Placental pericyte (primary cell): ENCODE measurements at places on chromosomes 7 and 10. TPM values are rescaled to one million over a fixed set of nuclear protein-coding genes. Genes with fewer than 3 reads are reported as not detected.

MRLN gene
- not detected in 2 replicates for total RNA-seq

DGKI gene
- 2.6 and 10.0 TPM in 2 replicates for total RNA-seq

ZNF12 gene
- total RNA-seq: 18.6 and 19.8 TPM in 2 replicates

AVL9 gene
- total RNA-seq: 38.9 and 48.1 TPM in 2 replicates

LOXL4 gene
- 23.0 and 70.5 TPM in 2 replicates for total RNA-seq

AKR1D1 gene
- total RNA-seq: not detected in 2 replicates

SPDYE5 gene
- total RNA-seq: not detected in 2 replicates

ADARB2 gene
- total RNA-seq: not detected in 2 replicates

NUTM2E gene
- not detected in 2 replicates for total RNA-seq

C1QL3 gene
- not detected in 2 replicates for total RNA-seq

MAT1A gene
- total RNA-seq: not detected in 2 replicates

FAM241B gene
- total RNA-seq: not detected in 2 replicates

GDF10 gene
- not detected in 2 replicates for total RNA-seq

SORBS1 gene
- total RNA-seq: 0.44 and 1.3 TPM in 2 replicates

AEBP1 gene
- 41.8 and 95.6 TPM in 2 replicates for total RNA-seq

MLXIPL gene
- total RNA-seq: not detected in 2 replicates

TACR2 gene
- not detected in 2 replicates for total RNA-seq

DENND10 gene
- total RNA-seq: 59.7 and 134 TPM in 2 replicates

INHBA gene
- total RNA-seq: 69.8 and 186 TPM in 2 replicates

GRID1 gene
- 0.29 TPM in 1 of 2 replicates, not detected in the other for total RNA-seq

HHEX gene
- 7.9 and 9.7 TPM in 2 replicates for total RNA-seq

DHTKD1 gene
- 34.6 and 36.4 TPM in 2 replicates for total RNA-seq

HGF gene
- total RNA-seq: 282 and 285 TPM in 2 replicates

LEP gene
- not detected in 2 replicates for total RNA-seq

TUBAL3 gene
- total RNA-seq: not detected in 2 replicates

OR13A1 gene
- under 0.01 TPM in 1 of 2 replicates, not detected in the other for total RNA-seq

NXPH1 gene
- total RNA-seq: not detected in 2 replicates

TMEM176B gene
- total RNA-seq: 0.29 TPM in 1 of 2 replicates, not detected in the other

ICA1 gene
- total RNA-seq: 0.43 and 0.88 TPM in 2 replicates

C10orf67 gene
- 0.22 and 0.29 TPM in 2 replicates for total RNA-seq

FOXP2 gene
- 0.43 TPM in 1 of 2 replicates, not detected in the other for total RNA-seq

RTKN2 gene
- 0.44 and 7.2 TPM in 2 replicates for total RNA-seq

ZCCHC24 gene
- total RNA-seq: 25.2 and 40.7 TPM in 2 replicates

FOXI2 gene
- not detected in 2 replicates for total RNA-seq

SRRM3 gene
- total RNA-seq: 0.57 and 0.66 TPM in 2 replicates

ATRNL1 gene
- 4.6 TPM in 1 of 2 replicates, not detected in the other for total RNA-seq

CPED1 gene
- 45.3 and 143 TPM in 2 replicates for total RNA-seq

NUPR2 gene
- not detected in 2 replicates for total RNA-seq

ARMH3 gene
- 9.2 and 10.5 TPM in 2 replicates for total RNA-seq

CDNF gene
- total RNA-seq: 0.86 and 1.1 TPM in 2 replicates

DOCK1 gene
- 70.0 and 84.5 TPM in 2 replicates for total RNA-seq

INA gene
- total RNA-seq: 0.66 and 3.7 TPM in 2 replicates

TMED4 gene
- 113 and 186 TPM in 2 replicates for total RNA-seq

ACTL6B gene
- total RNA-seq: not detected in 2 replicates

SLC18A3 gene
- not detected in 2 replicates for total RNA-seq

SND1 gene
- 267 and 454 TPM in 2 replicates for total RNA-seq

PLPP4 gene
- total RNA-seq: 5.5 and 18.9 TPM in 2 replicates

KLF14 gene
- total RNA-seq: 0.14 and 0.22 TPM in 2 replicates

CALN1 gene
- not detected in 2 replicates for total RNA-seq

CCZ1B gene
- total RNA-seq: 41.9 and 48.8 TPM in 2 replicates

TMEM213 gene
- not detected in 2 replicates for total RNA-seq

WNT2 gene
- total RNA-seq: 2.7 and 21.7 TPM in 2 replicates
